ENCODE measurements at places on chromosomes 7 and 10. TPM values are rescaled to one million over a fixed set of nuclear protein-coding genes. Genes with fewer than 3 reads are reported as not detected.

Gene NPY4R2
- total RNA-seq, result not detected

Gene CALHM2
- under 0.01 TPM for total RNA-seq

Gene TRPV6
- total RNA-seq, result not detected

Gene CPN1
- total RNA-seq, result not detected

Gene SLC18A3
- not detected for total RNA-seq

Gene TSPAN15
- total RNA-seq, result 4.4 TPM

Gene STRIP2
- total RNA-seq, result 9.6 TPM
